T-helper 22 cell (primary cell): ENCODE measurements at places on chromosomes 1 and 21.
A peak's percentile ranks its signal among the peaks of the same experiment; 100 is the strongest.

DNA sequence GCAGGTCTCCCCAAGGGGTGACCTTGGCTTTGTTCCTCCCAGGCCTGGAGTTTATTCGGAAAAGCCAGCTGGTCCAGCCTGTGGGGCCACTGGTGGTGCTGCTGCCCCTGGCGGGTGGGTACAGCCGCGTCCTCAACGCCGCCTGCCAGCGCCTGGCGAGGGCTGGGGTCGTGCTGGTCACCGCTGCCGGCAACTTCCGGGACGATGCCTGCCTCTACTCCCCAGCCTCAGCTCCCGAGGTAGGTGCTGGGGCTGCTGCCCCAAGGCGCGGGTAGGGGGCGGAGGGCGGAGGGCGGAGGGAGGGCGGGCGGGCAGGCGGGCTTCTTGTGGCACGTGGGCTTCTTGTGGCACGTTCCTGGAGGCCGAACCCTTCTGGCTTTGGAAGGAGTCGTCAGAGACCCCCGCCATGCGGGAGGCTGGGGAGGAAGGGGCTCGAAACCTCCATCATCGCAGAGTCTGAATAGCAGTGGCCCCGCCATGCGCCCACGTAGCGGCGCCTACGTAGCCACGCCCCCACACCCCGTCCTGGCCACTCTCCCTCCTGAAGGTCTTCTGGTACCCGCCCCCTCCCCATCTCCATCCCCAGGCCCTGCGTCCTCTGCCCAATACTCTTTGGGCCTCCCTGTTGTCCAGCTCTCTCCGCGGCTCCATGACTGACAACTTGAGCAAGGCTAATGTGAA is 16.7 kb downstream of the PCSK9 start:
- no peak for DNase-seq

GRCh38 chr1:1324524-1325287 is at the start of the genes CPTP and INTS11:
CPTP (plus strand) TSS chr1:1324802; CDS start chr1:1326911, 2,109 bp downstream.
INTS11 (minus strand) TSS chr1:1324660; CDS start chr1:1324608, 52 bp downstream.
- peak; percentile 92 for DNase-seq

- DNase-seq, result peak; percentile 52
These were observed 1.2 kb downstream of the FAM167B start for GRCh38 chr1:32247983-32248889.

DNA sequence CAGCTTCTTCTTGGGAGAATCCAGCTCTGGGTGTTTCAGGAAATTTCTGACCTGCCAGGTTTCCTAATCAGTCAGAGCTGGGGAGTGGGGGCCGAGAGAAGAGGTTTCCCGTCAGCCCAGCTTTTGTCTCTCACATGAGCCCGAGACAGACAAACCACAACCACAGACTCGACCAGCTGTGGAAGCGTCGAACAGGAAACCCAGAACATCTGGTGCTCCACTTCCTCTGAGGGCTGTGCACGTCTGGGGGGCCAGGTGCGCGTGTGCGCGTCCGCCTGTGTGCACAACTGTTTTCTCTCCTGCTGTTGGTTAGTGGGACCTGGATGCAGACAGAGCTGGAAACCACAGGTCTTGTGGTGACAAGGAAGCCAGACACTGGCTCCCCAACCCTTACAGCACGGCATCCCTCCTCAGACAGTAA is 113.0 kb upstream of the SLC25A33 start:
- peak; percentile 79 for DNase-seq

DNA sequence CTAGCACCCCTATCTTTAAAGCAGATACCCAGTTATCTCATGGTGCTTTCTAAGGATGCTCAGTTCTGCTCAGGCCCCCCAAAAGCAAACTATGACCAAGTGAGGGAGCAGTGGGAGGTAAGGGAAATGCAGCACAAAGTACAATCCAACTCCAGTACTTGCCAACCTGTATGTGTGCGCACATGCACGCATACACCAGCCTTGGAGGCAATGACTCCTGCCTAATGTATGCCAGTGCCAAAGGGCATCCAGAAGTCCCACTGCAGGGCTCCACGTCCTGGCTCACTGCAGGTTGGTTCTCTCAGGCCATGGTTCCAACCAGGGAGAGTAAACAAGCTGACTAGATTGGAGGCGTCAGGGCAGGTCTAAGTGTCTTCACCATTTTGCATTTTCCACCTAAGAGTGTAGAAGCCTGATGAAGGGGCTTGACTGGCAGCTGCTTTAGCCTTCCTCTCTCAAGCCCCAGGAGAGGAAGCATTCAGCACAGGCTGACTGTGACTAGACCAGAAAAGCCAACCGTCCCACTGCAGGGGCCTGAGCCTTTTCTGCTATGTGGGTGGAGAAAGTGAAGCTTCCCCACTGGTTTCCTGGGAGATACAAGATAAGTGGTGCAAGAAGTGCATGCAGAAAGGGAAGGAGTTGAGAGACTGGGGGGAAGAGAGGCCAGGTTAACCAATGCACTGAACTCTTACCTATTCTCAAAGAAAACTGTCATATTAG is 7.7 kb downstream of the AMIGO1 start:
- no peak for DNase-seq

DNA sequence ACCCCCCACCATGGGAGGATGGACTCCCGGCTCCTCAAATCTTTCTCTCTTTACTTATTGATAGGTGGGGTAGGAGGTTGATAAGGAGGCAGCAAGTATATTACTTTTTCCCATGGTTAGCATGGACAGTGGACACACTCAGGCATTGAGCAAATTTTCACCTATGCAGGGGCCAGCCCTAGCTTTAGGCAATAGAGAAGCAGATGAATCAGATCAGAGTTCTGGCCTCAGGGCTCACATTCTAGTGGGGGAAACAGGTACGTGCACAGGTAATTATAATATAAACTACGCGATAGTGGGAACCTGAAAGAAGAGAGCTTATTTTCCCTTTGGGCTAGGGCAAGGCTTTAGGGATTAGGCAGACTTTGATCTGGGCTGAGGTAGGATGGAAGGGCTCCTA is 13.5 kb upstream of the FOXE3 start:
- no peak for DNase-seq

DNA sequence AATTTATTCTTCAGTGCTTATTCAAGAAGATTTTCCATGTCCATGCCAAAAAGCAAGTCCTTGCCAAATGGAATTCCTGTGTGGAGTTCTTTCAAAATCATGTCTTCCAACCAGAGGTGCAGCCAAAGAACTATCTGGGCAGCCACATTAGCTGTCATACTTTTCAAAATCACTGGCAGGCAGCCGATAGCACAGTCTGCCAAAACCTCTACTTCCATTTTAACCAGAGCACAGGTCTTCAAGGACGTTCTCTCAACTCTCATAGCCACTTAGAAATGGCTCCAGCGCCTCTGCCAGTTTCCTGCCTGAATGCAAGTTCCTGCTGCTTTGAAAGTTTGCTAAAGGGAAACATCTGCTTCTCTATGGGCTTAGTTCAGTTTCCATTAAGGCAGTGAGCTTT is 975.7 kb upstream of the ADGRL4 start:
- DNase-seq, result no peak

DNA sequence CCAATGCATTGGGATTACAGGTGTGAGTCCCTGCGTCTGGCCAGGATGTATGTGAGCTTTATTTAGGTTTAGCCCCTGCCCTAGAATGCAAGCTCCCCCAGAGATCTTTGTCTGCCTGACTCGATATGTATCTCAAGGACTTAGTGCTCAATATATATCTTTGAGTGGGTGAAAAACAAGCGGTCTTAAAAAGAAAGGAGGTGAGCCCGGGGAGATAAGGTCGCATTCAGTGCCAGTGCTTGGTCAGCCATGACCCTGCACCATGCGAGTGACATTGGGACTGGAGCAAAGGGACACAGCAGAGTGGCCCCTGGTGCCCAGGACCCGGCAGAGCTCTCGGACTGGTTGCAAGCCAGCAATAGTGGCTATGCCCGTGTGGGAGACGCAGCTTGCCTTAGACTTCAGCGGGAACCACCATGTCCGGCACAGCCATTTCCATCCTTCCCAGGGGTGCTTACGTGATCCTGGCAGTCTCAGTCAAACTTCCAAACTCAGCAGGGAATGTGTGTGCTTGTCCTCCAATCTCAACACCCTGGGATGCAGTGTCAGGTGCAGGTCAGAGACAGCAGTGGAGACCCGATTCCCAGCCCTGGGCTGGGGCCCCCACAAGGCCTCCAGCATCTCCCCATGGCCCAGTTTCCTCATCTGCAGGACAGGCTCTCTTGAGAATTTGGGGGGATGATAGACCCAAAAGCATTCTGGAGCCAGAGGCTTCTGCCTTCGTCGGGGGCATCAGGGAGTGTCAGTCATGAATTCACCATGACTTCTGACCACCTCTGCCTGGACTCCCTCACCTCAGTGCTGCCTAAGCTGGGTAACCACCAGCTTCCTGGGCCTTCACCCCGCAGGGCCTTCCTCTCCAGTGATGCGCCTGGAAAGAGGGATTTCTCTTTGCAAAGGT is 1.8 kb downstream of the MX2 start:
- DNase-seq, result no peak

DNA sequence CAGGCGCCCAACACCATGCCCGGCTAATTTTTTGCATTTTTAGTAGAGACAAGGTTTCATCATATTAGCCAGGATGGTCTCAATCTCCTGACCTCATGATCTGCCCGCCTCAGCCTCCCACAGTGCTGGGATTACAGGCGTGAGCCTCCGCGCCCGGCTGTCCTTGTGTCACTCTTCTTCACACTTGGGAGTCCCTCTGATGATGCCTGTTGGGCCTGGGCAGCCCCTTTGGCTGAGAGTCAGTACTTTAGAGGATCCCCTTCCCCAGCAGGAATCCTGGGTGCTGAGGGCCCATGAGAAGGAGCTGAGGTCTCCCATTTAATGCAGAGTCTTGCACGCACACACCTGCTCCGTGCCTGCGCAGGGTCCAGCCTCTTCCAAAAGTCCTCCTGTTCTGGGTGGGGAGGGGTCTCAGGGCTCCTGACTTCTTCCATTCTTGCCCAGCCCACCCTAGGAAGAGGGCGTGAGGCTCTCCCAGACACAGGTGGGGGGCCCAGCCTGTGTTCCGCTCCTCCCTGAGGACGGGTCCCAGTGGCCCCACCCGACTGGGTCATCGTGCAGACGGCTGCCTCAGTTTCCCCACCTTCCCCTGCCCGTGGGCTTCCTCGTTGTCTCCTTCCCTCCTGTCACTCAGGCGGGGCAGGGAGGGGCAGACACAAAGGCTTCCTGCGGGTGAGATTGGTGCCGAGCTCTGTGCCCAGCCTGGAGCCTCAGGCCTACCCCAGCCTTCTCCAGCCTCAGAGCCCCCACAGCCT is 3.9 kb downstream of the TTLL10 start:
- DNase-seq, result no peak

DNA sequence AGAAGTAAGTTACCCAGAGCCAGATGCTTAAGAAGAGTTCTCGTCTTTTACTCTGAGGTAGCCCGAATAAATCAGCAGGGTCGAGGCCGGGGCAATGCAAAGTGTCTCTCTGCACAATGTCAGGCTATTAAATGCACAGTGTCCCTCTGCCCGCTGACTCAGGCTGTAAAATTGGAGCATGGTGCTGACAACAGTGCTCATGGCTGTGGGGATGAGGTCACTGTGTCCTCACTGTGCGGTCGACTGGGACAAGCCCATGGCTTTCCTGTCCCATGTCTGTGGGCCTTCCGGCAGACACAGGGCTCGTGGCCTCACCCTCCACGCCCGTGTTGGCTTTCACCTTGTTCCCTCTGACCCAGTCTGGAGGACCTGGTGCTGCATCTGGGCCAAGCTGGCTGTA is 14.6 kb upstream of the SLC2A1 start:
- no peak for DNase-seq

- no peak for DNase-seq
These were observed 109.1 kb downstream of the MRPS6 start for GRCh38 chr21:34182436-34182835.

GRCh38 chr1:85372683-85373377 is 92.1 kb downstream of the DDAH1 start:
- no peak for DNase-seq

DNA sequence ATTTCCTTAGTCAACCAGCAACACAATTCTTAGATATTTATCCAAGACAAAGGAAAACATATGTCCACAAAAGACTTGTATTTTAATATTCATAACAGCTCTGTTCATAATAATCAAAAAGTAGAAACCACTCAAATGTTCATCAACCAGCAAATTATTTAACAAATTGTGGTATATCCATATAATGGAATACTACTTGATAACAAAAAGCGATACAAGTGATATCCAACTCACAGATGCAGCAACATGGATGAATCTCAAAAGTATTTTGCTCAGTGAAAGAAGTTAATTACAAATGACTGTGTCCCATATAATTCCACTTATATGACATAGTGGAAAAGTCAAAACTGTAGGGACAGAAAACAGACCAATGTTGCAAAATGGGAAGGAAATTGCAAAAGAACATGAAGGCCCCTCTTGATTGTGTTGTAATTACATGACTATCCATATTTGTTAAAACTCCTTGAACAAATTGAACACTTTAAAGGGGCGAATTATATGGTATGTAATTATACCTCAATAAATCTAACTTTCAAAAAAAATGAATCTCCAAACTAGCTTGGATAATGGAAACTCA is 116.9 kb downstream of the EDEM3 start:
- no peak for DNase-seq

DNA sequence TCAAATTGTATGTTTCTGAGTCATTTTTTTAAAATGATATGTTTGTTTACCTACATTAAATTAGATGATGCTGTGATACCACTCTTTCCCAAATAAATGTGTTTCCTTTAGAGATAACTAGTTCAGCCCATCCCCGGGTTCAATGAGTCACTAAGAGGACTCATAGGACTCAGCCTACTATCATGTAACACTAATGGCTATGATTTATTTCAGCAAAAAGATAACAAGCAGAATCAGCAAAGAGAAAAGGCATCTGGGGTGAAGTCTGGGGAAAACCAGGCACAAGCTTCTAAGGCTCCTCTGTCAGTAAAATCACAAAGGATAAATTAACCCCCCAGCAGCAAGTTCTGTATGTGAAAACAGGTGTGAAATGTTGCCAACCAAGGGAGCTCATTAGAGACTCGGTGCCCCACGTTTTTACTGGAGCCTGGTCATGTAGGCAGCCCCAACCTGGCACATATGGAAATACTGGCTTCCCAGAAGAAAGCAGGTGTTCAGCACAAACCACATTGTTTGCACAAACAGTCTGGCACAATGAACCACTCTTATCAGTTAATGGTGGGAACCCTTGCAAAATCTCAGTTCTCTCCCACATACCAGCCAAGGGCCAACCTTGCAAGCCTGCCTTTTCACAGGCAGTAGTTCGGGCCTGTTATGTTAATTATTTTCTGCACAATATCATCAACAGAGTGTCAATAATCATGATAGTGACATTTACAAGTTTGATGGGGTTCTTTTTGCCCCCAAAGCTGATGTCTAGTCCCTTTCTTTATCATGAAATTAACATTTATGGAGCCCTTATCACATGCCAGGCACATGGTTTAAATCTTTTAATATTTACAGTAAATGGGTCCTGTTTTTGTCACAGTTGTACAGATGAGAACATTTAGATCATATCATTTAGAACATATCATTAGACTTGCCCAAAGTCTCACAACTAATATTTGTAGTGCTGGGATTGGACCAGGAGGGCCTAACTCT is 23.1 kb upstream of the CNN3 start:
- no peak for DNase-seq

GRCh38 chr1:37240897-37241296 is 206.6 kb upstream of the GRIK3 start:
- no peak for DNase-seq

- no peak for DNase-seq
These were observed 2.9 kb downstream of the TRIM62 start for GRCh38 chr1:33178836-33179439.
